ENCODE measurements at places on chromosomes 11 and 22.

DNA sequence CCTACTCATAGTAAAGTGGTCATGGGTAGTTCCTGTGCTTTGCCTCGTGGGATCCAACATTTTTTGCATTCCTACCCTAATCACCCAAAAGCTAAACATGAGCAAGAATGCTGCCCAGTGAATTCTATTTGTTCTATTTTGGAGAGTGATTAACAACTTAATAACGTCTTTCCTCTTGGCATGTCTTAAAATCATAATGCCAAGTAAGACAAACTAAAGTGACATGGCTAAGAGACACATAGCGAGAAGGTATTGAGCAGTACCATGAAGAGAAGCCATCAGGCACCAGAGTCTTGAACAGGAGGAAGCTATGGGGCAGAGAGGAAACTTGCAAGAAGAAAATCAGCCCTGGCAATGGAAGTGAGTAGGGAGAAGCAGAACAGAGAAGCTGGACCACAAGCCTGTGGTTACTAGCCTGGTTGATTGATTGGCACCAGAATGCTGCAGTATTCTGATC, 32.0 kb downstream of the EXPH5 start:
- DNase-seq, result no peak

- no peak for DNase-seq
These were observed 509.8 kb downstream of the BUD13 start for GRCh38 chr11:116263019-116263418.

GRCh38 chr11:34341931-34342533, 15.8 kb downstream of the ABTB2 start:
- DNase-seq, result no peak

- peak; percentile 6 for DNase-seq
These were observed 8.7 kb downstream of the PTH start for GRCh38 chr11:13486926-13487660.

- no peak for DNase-seq
These were observed 257.5 kb upstream of the FAT3 start for GRCh38 chr11:91967026-91967690.

DNA sequence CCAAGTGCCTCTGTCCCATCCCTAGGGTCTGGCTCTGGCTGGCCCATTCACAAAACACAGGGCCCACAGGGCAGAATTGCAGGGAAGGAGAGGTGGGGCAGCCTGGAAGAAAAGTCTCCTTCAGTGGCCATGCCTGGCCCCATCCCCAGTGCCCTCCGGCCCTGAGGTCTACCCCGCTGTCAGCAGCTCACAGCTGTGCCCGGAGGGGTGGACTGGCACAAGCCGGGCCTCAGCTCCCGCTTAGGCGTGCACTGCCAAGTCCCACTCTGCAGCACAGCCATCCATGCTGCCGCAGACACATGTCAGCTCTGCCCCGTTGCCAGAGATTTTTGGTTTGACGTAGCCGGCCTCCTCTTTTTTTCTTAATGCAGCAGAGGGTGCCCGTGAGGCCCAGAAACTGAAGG, 3.9 kb upstream of the SCN2B start:
- DNase-seq, result no peak

- DNase-seq, result no peak
These were observed 52.5 kb upstream of the NNMT start for GRCh38 chr11:114243461-114244372.

- no peak for DNase-seq
These were observed 4.4 kb downstream of the BACE1-AS start for GRCh38 chr11:117295438-117296137.

GRCh38 chr11:134676516-134677287, 264.7 kb upstream of the B3GAT1 start:
- DNase-seq, result no peak

DNA sequence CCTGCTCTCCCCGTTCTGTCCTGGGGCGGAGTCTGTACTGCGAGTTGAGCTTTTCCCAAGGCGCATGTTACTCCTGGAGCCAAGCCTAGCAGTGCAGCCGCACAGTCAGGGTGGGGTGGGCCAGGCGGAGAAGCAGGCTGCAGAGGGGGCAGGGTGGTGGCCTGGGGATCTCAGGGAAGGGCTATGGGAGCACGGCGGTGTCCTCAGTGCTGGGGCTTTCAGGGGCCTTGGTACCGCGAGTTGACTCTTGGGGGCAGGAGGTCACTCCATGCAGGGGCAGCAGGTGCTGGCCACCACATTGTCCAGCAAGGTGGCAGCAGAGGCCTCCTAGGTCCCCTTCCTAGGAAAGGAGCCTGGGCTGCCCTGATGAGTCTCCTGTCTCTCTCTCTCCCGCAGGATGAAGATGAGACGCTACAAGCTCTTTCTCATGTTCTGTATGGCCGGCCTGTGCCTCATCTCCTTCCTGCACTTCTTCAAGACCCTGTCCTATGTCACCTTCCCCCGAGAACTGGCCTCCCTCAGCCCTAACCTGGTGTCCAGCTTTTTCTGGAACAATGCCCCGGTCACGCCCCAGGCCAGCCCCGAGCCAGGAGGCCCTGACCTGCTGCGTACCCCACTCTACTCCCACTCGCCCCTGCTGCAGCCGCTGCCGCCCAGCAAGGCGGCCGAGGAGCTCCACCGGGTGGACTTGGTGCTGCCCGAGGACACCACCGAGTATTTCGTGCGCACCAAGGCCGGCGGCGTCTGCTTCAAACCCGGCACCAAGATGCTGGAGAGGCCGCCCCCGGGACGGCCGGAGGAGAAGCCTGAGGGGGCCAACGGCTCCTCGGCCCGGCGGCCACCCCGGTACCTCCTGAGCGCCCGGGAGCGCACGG, 14.9 kb upstream of the MIEF1 start:
- DNase-seq, result no peak

- no peak for DNase-seq
These were observed 159.8 kb downstream of the GRIA4 start for GRCh38 chr11:105769627-105770026.

DNA sequence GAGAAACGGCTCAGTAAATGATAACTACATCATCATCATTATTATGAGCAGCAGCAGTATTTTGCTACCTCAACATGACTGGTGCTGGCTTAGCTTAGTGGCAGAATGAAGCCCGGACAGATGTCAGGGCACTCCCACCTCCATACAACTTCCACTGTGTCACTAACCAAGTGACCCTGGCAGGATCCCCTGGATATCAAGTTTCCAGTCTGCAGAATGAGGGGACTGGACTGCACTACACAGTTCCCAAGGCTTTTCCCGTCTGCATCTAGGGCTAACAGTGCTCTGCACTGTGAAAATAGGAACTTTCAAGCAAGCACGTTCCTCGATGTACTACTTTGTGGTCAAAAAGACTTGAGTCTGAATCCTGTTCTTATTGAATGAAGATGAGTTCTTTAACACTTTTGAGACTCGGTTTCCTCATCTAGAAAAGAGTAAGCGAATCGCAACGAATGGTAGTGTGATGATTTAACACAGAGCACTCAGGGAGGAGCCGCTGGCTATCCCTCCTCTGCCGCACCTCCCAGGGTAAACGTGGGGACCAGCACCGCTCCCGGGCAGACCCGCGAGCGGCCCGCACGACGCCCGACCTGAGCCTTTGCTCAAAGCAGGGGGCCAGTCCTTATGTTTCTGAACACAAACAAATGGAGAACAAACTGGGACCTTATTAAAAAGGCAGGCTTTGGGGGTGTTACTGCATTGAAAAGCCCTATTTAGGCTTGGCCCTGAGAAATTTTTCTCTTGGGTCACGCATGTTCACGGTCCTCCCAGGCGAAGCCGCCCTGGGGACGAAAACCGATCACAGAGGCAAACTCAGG, 910 bp downstream of the CLTCL1 start:
- DNase-seq, result no peak

DNA sequence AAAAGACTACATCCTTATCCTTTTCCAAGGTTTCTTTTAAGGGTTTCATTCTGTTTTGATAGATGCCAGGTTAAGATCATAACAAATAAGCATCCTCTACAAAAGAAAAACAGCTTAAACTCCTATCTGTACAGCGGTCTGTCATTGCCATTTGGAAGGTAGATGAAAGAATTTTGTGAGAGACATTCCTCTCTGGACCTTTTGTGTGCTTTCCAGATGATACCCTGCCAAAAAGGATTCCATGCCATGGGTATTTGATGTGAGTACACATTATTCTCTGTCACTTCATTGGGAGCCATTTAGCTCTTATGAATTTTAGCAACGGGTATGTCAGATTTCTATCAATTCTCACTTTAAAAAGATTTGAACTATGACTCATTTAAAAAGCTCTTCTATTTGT, 153.7 kb downstream of the GRIA4 start:
- no peak for DNase-seq

DNA sequence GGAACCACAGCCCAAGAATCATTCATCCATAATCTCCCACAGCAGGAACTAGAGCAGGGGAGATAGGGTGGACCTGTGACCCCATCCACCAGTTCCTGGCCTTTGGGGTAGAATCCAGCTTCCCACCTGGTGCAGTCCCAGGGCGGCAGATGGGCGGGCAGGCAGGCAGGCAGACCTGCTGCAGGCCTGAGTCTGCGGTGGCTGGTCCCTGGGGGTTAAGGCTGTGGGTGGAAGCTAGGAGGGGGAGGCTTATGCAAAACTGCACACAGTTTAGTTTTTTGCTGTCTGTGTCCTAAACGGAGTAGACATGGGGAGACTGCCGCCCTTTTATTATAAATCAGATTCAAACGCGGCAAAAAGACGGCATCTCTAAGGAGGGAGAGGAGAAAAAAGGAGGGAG, 4.5 kb upstream of the NEFH start:
- DNase-seq, result no peak

DNA sequence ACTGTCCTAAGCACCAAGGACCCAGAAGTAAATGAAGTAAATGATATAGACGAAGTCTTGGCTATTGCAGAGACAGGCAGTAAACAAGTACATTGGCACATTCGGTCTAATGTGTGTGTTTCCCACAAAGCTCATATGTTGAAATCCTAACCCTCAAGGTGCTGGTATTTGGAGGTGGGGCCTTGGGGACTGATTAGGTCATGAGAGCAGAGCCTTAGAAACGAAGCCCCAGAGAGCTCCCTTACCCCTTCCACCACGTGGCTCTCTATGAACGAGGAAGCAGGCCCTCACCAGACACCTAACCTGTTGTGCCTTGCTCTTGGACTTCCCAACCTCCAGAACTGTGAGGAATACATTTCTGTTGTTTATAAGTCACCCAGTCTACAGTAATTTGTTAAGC, 14.9 kb downstream of the CLMP start:
- DNase-seq, result no peak

GRCh38 chr11:89321401-89321800, 143.7 kb downstream of the TYR start:
- DNase-seq, result no peak

DNA sequence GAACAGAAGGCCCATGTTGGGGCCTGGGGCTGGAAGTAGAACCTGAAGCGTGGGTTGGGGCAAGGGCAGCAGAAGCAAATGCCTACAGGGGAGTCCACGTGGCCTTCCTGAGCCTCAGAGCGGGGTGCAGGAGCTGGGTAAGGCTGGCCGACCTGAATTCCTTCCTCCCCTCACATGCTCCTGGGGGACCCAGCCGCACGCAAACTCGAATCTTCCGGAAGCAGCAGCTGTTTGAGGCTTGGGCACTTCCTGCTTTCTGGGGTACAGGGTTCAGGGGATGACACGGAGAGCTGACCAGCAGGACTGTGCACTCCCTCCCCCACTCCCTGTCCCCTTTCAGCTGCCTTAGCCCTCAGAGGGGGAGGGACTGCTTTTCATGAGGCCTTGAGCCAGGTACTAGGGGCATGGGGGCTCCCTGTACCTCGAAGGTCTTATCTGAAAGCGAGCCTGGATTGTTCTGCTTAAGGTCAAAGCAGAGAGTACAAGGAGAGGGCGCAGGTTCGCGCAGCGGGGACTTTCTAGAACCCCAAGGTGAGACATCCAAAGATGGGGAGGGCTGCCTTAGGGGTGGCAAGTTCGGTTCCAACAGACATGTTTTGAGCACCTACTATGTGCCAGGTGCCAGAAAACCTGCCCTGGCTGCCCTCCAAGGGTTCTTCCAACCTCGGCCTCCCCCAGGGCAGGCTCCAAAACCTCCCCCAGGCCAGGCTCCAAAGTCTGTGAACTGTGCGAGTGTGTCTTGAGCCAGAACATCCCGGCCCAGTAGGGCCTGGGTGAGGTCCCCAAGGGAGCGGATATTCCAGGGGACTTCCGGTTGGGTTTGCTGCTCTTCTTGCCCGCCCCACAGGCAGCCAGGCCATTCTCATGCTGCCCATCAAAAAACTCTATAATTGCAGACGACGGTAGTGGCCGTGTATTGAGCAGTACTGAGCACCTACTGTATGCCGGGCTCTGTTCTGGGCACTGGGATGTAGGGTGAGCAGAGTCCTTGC, 1.7 kb downstream of the NCF4 start:
- DNase-seq, result no peak

- DNase-seq, result no peak
These were observed 30.8 kb downstream of the CCDC90B start for GRCh38 chr11:83255366-83255765.

DNA sequence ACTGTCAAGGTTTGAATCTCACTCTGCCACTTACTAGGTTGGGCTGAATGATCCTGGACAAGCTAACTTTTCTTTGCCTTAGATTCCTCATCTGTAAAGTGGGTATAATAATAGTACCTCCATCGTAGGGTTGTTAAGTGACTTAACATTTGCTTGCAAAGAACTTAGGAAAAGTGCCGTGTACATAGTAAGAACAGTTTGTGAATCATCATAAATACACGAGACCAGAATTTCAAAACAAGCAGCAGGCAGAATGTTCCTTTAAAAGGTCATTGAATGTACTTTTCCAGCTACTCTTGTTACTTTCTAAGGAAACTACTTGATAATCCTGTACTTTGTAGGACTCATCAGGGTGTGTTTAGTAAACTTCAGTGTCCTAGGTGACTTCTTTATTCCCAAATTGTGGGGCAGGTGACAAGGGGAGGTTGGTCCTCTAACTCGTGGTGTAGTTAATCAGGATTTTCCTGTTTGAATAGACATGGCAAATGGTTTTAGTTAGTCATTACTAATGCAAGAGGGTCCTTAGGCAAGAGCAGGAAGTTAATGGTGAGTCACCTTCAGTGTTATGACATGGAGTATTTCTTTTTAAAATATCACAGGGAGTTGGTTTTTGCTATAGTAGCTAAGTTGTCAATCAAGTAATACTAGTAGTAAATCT, 67.9 kb downstream of the YAP1 start:
- no peak for DNase-seq

DNA sequence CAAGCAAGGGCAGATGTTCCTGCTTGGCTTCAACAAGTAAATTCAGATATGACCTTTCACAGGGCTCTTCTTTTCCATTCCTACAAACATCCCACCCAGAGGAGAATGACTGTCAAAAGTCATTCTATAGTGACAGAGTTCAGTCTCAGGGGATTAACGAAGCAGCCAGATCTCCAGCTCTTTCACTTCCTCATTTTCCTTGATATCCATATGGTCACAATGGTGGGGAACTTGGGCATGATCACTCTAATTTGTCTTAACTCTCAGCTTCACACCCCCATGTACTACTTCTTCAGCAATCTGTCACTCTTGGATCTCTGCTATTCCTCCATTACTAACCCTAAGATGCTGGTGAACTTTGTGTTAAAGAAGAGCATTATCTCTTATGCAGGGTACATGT, 15.0 kb upstream of the OR8B8 start:
- no peak for DNase-seq

DNA sequence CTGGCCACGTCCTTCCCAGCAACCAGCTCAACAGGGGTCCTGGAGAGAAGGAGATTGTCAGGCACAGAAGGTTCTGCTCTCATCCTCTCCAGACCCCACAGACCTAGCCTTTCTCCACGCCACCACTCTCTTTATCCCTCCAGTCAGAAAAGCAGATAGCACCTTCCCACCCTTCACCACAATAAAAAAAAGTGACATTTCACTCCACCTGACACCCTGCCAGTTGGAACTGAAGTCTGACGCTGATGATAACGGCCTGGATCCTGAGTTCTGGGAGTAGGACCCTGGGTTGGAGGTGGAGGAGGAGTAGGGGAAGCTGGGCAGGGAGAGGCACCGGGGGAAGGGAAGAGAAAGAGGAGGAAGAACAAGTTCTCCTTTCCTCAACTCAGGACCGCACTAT, 127.5 kb upstream of the ANO1 start:
- DNase-seq, result no peak
